Airway epithelial cell (primary cell): ENCODE measurements at places on chromosomes 12 and 14. TPM values are rescaled to one million over a fixed set of nuclear protein-coding genes. Genes with fewer than 3 reads are reported as not detected.

The PZP gene
- total RNA-seq, result not detected in 2 replicates

The TMEM117 gene
- 6.8 and 12.1 TPM in 2 replicates for total RNA-seq

The LYZ gene
- 0.33 TPM in 1 of 2 replicates, not detected in the other for total RNA-seq

The PTGER2 gene
- total RNA-seq, result 0.78 and 1.2 TPM in 2 replicates

The IAPP gene
- total RNA-seq, result not detected in 2 replicates

The MSRB3 gene
- 0.93 and 2.1 TPM in 2 replicates for total RNA-seq
